ENCODE measurements at places on chromosomes 3 and 15.

DNA sequence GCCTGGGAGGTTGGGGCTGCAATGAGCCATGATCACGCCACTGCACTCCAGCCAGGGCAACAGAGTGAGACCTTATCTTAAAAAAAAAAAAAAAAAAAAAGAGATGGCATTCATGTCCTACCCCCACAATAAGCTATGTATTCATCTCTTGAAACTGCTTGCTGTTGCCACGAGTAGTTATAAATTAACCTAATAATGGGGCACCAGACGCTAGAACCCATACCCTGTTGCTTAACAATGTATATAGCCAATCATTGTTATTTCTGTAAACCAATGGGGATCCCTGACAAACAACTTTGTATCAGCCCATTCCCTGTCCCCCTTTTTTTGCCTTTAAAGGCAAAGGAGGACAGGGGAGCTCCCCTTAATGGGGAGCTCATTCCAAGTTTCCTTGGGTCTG, 2.8 kb upstream of the LACTB start:
- DNase-seq, result no peak

- no peak for DNase-seq
Observed at GRCh38 chr3:31766669-31767068, 214.4 kb downstream of the OSBPL10 start.

DNA sequence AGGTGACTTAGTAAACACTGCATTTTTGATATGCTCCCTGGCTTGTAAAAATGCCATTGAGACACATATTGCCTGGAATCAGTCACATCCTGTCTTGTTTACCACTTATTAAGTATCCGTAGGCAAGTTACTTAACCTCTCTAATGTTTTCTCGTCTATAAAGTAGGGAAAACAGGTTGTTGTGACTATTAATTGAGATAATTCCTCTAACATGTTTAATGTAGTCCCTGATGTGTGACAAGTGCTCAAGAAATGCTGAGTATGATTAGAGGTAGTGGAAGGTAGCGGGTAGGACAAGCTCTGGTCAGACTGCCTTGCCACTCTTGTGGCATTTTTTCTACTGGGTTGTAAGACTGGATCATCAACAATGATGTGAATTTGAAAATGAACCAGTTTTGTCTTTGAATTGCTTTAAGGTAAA, 54.1 kb downstream of the NFKBIZ start:
- no peak for DNase-seq

GRCh38 chr15:58704155-58704865, 45.2 kb downstream of the ADAM10 start:
- DNase-seq, result no peak

DNA sequence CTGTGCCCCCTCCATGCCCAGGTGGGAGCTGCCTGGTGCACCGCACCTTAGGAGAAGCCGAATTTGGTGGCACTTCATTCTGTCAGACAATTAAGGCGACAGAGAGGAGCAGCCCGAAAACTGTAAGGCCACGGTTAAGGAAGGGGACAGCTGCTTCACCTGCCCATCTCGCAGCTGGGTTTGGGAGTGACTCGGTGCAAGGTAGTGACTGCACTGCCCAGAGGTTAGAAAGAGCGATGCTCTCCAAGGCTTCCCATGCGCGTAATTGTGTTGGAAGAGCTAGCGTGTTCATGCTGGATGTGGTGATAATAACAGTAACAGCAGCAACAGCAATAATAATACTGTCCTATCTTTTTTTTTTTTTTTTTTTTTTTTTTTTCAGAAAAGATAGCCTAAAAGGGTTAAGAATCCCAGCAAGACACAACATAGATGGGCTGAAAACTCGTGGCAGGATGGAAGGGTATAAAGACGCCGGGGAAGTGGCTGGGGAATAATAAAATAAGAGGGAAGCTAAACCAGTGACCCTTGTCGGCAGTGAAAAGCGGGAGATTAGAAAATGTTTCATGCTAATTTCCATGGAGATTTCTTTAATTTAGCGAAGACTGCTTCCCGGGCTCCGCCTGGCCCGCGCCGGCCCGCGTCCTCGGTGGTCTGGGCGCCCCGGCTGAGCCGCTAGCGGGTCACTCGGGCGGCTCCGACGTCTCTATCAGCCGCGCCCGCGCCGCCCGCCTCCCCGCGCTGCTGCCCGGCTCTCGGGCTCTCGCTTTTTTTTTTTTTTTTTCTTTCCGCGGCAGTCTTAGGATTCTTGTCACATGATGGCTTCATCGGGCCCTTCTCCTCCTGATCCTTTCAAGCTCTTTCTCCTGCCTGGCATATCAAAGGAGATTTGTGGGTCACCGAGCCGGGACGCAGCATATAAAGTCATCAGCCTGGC, 617.1 kb downstream of the NR2F2 start:
- DNase-seq, result no peak

GRCh38 chr15:59335207-59335786, 37.4 kb downstream of the MYO1E start:
- DNase-seq, result no peak

DNA sequence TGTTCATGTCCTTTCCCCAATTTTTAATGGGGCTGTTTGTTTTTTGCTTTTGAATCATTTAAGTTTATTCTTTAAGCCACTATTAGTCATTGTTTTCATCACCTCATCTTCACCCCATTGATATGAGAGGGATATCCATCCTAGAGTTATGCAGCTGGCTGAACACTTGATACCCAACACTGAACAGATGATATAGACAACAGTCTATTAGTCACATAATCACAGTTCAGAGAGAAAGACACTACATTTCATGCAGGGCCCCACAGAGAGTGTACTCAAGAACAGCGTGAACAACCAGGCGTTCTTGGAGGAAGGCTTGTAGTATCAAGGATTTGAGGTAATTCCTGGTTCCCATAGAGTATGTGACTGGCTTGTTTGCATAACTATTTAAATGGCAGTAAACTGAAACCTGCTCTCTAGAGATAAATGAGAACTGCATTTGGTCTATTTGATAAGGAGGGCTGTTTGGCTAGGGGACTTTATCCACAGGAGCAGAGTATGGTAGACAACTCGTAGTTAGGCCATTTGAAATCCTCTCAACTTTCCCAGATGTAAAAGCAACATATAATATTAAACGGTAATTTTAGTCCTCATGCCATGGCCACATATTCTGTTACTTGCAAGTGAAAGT, 618.7 kb downstream of the SI start:
- DNase-seq, result no peak

DNA sequence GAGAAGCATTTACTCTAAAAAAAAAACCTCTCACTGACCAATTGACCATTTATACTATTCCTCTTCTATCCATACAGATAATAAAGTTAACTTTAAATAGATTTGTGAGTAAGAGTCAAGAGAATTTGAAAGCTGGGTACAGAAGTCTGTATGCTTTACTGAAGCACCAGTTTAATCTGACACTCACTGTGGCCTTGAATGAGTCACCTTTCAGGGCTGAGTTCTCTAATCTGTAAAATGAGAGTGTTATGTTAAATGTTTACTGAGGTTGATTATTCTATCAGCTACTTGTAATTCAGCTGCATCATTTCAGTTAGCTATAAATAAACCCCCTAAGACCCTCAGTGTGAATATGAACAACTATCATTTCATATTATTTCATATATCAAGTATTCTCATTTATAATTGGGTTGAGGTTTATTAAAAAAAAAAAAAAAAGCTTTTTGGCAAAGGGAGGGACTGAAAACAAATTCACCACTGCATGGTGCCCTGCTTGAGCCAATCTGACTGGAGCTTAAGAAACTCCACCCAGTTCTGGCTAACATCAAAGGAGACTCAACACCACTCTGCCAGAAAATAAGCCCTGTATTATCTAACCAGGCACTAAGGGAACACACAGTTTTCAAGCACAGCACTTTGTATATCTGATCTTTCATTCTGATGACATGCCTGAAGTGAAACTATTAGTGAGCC, 2.8 kb downstream of the MAP4 start:
- DNase-seq, result no peak

DNA sequence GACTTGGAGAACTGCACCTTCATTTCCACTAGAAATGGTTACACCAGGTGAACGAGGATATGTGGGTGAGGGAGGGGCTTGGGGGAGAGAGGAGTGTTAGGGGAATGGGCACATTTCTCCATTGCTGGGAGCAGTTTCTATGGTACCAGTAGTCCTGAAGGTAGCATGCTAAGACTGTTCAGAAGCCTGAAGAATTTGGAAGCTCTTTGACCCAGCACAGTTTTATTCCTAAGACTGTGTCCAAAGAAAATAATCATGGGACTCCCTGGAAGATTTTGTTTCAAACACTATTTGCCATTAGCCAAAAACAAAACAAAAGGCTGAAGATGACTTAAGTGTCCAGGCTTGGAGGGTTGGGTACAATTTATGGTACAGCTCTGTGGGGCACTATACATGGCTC, 32.1 kb downstream of the ST6GAL1 start:
- DNase-seq, result no peak

DNA sequence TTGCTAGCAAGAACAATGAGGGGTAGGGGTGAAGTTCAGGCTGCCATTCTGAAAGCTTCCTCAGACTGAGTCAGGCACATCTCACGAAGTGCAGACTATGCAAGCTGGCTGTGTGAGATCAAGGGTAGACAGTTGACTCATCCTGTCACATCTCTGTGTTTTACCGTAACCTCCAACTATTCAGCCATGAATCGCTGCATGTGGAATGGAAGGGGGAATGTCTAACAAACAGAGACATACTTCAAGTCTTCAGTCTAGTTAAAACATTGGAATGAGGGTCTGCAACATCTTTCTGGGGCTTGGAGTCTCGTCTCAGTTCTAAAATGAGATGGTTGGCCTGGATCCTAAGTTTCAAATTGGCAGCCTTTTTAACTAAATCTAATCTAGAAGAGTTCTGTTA, 25.9 kb downstream of the AGTR1 start:
- DNase-seq, result no peak

GRCh38 chr3:177713928-177714900, 516.9 kb upstream of the TBL1XR1 start:
- DNase-seq, result no peak

DNA sequence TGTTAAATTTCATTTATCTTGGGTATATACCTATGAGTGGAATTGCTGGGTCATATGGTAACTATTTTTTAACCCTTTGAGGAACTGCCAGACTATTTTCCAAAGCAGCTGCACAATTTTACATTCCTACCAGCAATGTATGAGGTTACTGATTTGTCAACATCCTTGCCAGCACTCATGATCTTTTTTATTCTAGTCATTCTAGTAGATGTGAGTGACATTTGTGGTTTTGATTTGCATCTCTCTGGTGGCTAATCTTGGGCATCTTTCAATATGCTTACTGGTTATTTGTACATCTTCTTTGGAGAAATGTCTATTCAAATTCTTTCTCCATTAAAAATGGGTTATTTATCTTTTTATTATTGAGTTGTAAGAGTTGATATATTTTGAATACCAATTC, 21.3 kb upstream of the LRRC58 start:
- no peak for DNase-seq

GRCh38 chr3:107981471-107982111, 109.2 kb downstream of the CD47 start:
- no peak for DNase-seq

- DNase-seq, result no peak
Observed at GRCh38 chr3:191624299-191624698, 163.3 kb downstream of the PYDC2 start.

DNA sequence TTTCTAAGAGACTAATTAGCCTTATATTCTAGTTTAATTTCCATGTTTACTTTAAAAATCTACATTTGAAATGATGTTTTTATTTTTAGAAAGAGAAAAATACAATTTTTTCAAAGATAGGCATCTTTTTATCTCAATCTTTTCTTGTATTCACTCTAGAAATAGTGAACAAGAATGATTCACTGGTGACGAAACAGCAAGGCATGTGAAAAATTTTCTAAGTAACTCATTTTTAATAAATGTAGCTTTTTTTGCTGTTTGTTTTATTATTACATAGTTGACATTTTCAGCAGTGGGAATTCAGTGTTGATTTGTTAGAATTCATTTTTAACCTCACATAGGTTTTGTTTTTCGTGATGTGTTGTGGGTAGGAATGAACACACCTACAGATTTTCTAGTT, 1226.4 kb downstream of the NSUN3 start:
- DNase-seq, result no peak

GRCh38 chr3:197007953-197008352, 21.7 kb downstream of the MELTF start:
- DNase-seq, result no peak

- DNase-seq, result no peak
Observed at GRCh38 chr3:64673159-64673715, 14.6 kb downstream of the ADAMTS9 start.

GRCh38 chr3:38611866-38612265, 37.6 kb downstream of the SCN5A start:
- DNase-seq, result no peak

GRCh38 chr3:167829071-167829470, 93.5 kb downstream of the SERPINI1 start:
- no peak for DNase-seq

DNA sequence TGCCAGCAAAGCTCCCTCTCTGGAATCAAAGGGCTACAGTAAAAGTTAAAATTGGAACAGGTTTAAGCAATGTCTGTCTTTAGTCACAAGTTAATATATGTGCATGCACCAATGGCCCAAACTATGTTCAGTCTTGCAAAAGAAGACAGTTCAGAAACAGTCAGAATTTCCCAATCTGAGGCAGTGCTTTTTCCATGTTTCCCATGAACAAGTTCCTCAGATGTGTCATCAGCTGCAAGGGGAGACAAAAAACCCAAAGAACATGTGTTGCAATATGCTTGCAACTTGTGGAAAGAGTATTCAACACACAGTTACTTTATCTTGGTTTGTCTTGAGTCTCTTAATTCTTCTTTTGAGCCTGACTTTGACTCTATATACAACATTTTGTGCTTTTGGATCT, 148.4 kb downstream of the USP13 start:
- no peak for DNase-seq

DNA sequence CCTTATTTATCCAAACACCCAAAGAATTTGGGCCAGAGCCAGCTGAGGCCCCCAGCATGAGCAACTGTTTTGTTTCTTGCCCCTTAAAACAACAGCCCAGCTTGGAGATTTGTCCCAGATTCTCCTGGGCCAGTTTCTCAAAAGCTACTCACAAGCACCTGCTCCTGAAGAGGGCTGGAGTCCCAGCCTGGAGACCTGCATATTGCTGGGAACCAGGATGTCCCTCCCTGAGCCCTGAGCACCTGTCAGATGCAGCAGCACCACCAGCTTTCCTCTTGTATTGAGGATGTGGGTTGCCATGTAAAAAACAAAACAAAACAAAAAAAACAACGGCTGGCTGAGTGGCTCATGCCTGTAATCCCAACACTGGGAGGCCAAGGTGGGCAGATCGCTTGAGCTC, 7.0 kb upstream of the RFT1 start:
- DNase-seq, result no peak

- no peak for DNase-seq
Observed at GRCh38 chr3:8464668-8465067, 37.0 kb upstream of the LMCD1 start.

Measured in stimulated activated CD8-positive, alpha-beta memory T cell treated with anti-CD3 and anti-CD28 coated beads, Interleukin-15, amount 100 ng/mL, for 4 hours (primary cell).